ENCODE measurements at places on chromosomes 13 and 19. TPM values are rescaled to one million over a fixed set of nuclear protein-coding genes. Genes with fewer than 3 reads are reported as not detected.

The PLPP2 gene
- 0.93 TPM for total RNA-seq

The CPB2 gene
- not detected for total RNA-seq

The GPC5 gene
- not detected for total RNA-seq

The ACER1 gene
- not detected for total RNA-seq

The PCDH9 gene
- total RNA-seq = 2.1 TPM

DNA sequence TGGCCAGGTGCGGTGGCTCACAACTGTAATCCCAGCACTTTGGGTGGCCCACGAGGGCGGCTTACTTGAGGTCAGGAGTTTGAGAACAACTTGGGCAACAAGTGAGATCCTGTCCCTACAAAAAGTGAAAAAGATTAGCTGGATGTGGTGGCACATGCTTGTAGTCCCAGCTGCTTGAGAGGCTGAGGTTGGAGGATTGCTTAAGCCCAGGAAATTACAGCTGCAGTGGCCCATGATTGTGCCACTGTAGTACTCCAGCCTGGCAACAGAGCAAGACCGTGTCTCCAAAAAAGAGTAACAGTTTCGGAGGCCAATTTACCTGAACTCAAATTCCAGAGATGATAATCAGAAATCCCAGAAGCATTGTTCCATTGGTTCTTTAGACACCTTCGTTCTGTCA lies 4.4 kb downstream of the ZNF473 start:
- DNase-seq = no peak

GRCh38 chr13:109547942-109548341 lies 238.4 kb downstream of the IRS2 start:
- DNase-seq = no peak

- no peak for DNase-seq
Observed at GRCh38 chr19:9324584-9324962, 594 bp downstream of the ZNF559 start.

DNA sequence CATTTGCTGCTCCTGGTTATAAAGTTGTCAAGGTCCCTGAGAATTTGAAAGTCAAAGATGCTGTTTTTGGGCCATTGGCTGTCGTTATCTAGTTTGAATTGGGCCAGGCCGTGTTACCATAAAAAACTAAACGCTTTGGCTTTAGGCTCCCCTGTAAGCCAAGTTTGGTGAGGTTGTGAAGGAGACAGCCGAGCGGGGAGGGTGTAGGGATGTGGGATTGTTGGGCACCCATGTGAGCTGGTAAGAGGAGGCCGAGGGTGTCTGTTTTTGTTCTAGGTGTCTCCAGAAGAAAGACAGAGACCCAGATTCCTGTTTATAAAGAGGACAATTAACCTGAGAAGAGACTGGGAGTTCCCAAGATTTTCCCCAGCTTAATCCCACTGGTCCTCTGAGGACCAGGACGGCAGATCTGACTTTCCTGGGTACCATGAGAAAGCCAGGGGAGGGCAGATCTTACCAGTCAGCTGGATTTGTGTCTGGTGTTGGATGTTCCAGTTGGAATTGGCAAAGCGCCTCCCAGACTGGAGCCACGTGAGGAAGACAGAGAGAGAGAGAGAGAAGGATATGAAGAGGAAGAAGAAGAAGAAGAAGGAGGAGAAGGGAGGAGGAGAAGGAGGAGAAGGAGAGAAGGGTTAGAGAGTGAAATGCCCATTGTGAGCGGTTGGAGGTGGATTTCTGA lies 25.1 kb downstream of the TMEM255B start:
- DNase-seq = no peak

DNA sequence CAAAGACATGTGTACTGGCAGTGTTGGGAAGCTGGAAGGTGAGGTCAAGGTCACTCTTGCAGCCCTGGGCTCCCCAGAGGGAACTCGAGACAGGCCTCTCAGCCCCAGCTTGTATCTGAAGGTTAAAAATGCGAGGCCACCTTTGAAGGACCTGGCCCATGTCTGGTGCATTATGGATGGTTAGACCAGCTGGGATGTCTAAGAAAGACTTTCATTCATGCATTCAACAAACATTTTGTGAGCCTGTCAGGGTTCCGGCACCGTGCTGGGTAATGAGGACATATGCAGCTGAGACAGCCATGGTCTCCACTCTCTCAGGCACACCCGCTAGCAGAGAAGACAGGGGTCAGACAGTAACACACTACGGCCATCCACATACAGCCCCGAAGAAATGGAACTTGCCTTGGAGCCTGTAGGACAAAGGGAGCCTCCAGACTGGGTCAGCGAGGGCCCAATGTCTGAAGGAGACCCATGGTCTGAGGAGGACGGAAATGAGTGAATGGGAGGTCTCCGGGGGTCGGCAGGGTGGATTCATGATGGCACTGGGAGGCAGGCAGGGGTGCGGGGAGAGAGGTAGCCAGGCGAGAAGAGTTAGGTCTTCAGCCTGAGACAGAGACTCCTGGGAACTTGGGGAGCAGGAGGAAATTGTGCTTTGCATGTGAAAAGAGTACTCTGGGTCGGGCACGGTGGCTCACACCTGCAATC lies 19.0 kb downstream of the VSTM2B start:
- DNase-seq = peak; percentile 40

DNA sequence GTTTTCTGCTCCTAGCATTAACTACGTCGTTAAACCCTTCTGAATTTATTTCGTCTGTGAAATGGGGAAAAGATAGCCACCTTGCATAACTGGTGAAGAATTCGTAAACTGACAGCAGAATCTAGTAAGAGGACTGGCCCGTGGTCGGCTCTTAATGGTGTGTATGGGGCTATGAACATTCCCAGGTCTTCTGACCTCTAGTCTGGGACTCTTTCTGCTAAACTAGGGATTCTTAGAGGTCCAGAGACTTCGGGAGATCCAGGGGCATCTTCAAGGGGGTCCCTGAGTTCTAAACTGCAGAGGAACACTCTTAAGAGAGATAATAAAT lies 231.1 kb upstream of the SERP2 start:
- no peak for DNase-seq

DNA sequence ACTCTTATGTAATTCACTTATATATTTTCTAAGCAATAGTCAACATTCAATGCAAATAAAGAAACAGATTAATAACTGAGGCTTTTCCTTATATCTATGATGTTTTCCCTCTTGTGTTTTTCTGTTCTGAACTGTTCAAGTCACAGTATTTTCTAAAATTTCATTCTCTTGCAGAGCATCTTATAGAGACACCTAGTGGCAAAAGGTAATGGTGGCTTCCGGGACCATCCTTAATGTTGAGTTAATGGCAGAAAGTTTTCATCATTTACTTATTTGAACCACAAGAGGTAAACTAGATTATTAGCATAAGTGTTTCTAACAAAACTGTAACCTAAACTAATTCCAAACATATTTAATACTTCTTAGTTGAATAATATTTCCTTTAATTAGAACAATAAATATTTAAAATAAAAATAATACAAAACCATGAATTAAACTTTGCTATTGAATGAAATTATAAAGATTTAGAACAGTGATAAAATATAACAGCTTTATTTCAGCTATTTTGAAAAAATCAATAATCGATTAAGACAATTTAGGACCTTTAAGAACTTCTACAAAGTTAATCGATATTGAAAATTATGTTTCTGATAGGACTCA lies 1.7 kb upstream of the SLITRK5 start:
- DNase-seq = no peak

- DNase-seq = no peak
Observed at GRCh38 chr13:74048756-74049155, 85.4 kb downstream of the KLF12 start.

- no peak for DNase-seq
Observed at GRCh38 chr19:18978616-18979015, 37.6 kb upstream of the HOMER3 start.

- DNase-seq = no peak
Observed at GRCh38 chr19:12783291-12783848, 7.9 kb upstream of the JUNB start.

DNA sequence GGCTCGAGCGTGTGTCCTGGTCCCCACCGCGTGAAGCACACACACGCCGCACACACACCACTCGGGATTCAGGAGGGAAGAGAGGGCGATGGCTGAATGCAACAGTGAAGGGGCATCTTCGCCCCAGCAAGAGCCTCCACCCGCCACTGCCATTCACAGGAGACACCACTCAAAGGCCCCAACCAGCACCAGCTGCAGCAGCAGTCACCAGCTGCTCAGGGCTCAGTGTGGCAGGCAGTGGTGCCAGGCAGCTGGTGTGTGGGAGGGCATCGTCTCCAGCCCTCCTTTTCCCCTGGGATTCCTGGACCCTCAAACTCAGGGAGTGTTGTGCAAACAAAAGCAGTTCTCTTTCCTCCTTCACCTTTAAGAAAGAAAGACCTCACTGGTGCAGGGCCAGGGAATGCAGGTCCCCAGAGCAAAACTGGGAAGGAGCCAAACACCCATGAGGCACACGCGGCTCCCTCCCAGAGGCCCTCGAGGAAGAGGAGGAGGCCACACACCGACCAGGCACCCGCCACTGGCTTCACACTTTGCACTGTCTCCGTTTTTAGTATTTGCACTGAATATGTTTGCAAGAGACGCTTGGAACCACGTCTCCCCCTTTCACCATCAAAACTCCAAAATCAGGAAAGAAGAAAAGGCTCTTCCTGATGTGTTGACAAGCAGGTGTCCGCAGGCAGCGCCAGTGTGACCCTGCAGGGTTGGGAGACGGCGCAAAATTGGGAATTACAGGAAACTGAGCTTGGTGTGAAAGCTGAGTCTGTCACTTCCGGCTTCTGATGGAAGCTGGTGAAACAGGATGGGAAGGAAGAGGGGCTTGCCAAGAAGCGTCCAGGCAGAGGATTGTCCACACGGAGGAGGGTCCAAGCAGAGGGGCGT lies 26.4 kb upstream of the F7 start:
- DNase-seq = no peak

DNA sequence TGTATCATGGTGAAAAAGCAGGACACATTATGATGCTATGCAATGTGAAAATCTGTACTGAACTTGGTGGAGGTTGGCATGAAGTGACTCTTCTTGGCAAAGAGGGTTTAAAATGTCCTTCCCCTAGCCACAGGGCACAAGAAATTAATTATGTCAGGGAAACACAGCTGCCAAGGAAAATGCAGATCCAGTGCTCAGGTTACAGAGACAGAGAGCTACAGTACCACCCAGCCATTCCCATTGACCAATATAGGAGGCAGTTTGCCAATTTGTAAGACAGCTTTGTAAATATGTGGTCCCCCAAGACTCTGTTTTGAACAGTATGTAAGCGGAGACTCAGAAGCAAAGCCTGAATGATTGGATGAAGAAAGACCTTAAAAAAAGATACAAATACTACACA lies 69.4 kb upstream of the KLF12 start:
- DNase-seq = no peak

DNA sequence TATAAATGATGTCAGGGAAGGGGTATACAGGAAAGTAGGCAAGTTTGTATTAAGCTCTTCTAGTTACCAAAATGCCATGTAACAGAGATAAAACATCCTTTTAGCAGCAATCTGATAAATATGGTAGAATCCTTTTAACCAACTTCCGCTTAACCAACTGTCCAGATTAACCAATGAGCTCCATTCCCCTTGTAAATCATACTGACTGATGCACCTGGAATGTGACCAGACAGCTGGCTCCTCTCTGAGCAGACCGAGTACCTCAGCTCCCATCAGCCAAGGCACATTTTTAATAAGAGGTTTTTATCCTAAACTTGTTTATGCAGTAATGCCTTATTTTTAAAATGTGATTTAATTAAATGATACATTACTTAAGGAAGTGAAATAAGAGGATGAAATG lies 66.4 kb downstream of the KLF12 start:
- no peak for DNase-seq

GRCh38 chr13:21825186-21825585 lies 154.3 kb downstream of the FGF9 start:
- no peak for DNase-seq

Data from psoas muscle (tissue), 8 donors.